ENCODE measurements at places on chromosomes 7 and 10.
A peak's percentile ranks its signal among the peaks of the same experiment; 100 is the strongest.

DNA sequence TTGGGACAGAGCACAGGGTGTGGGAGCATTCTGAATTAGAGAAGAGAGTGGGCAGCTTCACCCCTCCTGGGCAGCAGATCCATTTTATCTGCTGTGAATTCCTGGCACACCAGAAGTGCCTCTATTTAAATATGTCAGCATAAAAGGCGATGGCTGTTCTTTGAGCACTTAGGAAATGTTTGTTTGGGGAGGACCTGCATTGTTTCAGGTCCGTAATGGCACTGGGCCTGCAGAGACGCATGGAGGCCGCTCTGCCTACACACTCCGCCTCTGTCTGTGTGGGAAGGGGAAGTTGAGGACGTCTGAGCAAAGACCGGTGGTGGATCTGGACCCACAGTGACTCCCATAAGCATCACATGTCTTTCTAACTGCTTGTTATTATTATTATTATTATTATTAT lies 253.2 kb downstream of the CAMK1D start:
- no peak for DNase-seq

DNA sequence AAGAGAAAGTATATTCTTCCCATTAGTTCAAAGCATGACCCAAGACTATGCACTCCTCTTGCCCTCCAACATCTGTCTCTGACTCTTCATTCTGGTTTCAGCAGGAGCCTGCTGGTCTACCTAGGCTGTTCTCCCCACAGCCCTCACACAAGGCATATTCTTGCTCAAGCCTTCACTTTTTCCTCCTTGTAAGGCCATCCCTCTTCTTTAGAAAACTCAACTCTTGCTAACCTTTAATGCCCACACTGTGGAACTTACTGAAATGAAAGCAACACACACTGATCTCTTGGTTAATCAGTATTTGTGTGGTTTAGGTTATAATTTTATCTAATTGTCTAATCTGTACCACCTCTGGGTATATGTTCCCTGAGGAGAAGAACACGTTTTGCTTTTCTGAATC lies 75.8 kb downstream of the PRKCQ start:
- no peak for DNase-seq

- DNase-seq, result no peak
These were observed 59.9 kb upstream of the INPP5A start for GRCh38 chr10:132477398-132478340.

DNA sequence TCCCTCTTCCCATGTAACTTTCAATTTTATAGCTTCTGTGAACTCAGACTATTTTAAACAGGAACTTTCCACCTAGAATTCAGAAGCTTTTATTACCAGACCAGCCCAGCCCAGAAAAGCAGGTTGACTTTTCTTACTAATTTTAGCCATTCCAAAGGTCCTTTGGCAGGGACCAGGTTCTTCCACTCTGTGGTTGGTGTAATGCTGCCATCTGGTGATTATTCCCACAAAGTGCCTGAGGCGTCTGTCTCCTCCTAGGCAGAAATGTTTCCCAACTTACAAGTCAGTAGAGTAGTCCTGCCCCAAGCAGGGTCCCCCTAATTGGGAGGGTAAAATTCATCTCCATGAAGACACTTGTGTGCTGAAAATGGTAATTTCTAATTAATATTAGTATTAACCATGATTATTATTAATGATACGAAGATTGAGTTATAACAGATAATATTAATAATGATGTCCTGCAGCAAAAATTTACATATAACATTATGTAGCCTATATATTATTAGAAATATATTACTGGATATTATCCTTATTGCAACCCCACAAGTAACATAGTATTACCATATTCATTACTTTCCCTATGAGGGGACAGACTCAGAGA lies 53.0 kb upstream of the PPP1R17 start:
- peak; percentile 62 for DNase-seq

GRCh38 chr10:74111799-74112198 lies 38.8 kb downstream of the AP3M1 start:
- DNase-seq, result no peak

DNA sequence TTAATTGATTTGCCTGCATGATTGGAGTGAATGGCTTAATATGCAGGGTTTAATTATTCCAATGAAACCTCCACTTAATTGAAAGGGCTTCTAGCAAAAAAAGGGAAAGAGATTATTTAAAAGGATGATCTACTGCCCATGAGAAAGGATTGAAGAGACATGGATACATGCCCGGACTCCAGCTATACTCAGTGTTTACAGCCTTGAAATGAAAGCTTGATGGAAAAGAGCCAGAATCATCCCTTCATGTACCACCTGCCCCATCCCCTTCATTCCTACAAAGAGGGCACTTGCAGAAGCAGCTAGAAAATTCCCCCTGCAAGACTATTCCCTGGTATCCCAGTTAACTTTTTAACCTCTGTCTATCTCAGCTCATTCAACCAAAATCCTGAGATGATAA lies 78.4 kb downstream of the CARD11 start:
- no peak for DNase-seq

- peak; percentile 92 for DNase-seq
These were observed at the start of the genes MRM2 and NUDT1 for GRCh38 chr7:2241580-2242540. Gene MRM2 (minus strand): TSS chr7:2242205. CDS start chr7:2242169, 36 bp downstream. Gene NUDT1 (plus strand): TSS chr7:2242226. CDS start chr7:2244575, 2,349 bp downstream.

GRCh38 chr7:82294382-82294784 lies 149.2 kb downstream of the CACNA2D1 start:
- DNase-seq, result no peak

DNA sequence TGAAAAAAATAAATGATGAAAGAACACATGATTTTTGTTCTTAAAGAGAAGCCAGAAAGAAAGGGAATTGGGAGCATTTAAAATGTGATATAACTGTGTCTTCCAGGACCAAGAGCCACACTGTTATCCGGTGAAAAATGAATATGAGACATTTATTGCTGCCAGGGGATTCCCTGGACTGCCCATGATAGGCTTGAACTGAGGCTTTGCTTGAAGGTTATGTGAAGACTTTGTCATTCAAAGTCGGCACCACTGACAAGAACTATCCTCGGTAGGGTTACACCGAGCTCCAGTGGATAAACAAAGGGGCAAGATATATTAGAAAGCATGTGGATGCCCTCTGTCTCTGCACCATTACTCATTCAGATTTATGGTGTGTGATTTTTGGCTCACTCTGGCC lies 125.4 kb upstream of the MINDY3 start:
- DNase-seq, result no peak

DNA sequence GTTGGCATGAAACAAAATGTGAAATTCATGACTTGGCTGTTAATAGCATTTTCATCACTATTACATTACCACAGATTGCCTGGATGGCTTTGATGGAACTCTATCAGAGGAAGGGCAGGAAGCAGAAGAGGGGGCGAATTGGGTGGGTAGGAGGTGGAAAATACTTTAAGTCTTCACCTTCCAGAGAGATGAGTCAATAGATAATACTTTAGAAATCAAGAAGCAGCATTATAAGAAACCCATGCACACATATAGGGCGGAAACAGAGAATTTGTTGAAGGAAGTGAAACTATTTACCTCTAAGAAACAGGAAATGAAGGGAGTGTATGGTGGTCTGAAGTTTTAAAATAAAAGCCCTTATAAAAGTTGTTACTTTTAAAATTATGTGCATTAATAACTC lies 152.1 kb upstream of the TARP start:
- no peak for DNase-seq

GRCh38 chr10:69479240-69480067 lies 28.2 kb downstream of the TSPAN15 start:
- peak; percentile 81 for DNase-seq

- DNase-seq, result no peak
These were observed 87.1 kb downstream of the SLC16A9 start for GRCh38 chr10:59622320-59623132.

- DNase-seq, result no peak
These were observed 211.7 kb upstream of the GNAI1 start for GRCh38 chr7:79922894-79923293.

DNA sequence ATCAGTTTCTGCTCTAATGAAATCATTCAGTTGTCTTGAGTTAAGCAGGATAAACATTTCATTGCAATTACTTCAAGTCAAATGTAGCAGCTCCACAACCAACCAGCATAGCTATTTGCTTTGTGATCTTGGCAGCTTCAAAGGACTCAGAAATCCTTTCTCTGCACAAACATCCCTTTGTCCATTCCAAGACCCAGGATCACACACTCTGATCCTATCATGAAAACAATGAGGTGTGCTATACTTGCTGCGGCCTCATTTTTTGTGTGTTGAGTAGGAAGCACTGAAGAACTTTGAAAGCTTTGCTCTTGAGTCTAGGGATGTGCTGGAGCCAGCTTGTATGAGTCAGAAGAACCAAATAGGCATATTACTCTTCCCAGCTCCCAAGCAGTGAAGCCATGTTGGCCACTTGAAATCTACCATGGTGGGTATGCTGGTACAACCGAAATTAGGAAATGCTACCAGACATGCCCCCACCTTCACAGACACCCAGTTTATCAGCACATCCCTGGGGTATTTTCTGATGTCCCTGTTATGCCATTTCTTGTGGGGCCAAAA lies 199.4 kb upstream of the PRSS58 start:
- DNase-seq, result no peak

DNA sequence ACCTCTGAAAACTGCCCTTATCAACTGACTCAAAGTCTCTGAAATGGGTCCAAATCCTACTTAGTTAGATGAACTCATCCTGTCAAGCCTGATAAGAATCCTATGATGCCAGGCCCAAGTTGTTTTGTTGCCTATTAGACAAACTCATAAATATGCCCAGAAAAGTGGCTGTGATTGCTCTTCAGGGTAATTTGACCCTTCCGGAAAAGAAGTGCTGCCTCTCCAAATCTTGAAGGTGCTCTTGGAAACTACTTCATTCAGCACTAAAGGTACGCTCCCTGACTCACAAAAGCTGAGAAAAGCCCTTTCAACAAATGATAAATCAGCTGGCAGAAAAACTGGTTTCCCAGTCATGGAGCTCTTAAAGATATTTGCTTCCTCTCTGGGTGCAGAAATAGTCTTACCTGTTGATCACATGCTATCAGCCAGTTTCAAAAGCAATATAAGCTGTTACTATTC lies 6.7 kb downstream of the IFIT5 start:
- peak; percentile 68 for DNase-seq

DNA sequence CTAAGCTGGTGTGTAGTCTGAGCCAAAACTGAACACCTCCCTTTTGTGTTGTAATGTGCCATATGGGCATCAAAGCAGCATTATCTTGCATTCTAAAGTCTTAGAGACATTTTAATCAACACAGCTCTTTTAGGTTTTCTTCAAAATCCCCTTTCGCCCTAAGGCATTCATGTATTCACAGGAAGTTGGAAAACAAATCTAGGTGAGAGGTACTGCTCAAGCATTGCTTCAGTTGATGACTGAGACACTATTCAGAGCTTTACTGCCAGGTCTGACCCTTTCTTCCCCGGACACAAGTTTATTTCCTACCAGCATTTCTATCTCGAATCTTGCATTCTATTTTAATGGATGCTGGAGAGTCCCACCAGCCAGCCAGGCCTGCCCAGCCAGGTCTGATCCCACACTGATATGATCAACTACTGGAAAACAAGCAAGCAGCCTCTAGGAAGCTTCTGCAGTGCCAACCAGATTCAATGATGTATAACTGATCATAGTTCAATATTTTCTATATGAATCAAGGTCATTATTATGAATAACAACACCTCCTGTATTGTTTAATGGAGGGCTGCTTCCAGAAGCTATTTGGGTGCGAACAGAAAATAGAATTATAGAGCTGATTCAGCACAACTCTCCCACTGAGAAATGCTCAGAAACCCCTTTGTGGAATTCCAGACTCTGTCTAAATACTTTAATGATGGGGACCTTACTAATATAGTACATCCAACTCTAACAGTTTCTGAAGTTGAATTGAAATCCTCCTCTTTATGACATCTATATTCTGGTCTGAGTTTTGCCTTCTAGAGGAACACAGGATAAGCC lies 4.0 kb upstream of the BRAF start:
- no peak for DNase-seq

GRCh38 chr7:14000247-14000646 lies 10.8 kb upstream of the ETV1 start:
- no peak for DNase-seq

DNA sequence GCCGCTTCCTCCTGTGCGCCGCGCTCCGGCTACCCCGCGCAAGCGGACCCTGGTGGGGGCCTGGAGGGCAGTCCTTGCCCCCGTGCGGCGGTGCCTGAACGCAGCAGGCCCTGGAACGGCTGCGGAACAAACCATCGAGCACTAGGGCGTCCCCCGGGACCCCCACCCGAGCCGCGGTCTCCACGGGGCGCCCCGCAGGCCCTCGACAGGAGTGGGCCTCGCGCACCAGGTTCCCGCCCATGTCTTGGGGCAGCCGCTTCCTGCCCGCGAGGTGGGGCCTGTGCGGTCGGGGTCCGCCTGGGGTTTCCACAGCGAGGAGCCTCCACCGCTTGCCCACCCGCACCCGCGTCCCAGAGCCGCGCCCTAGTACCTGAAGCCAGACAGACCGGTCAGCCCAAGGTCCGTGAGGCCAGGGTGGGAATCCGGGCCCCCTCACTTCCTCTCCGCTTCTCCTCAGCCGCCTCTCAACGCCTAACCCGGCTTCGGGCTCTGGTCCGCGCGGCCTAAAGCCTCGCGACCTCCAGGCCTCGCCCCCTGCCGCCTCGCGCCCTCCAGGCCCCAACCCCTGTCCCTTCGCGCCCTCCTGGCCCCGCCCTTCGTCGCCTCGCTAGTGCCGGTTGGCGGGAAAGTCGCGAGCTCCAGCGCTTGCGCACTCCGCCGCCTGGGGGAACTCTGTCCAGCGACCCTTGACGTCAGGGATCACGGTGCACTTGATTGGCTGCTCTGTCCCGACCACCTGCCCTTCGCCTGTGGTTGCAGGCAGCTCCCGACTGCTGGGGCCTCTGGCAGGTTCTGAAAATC lies 7.0 kb upstream of the GBX1 start:
- no peak for DNase-seq

DNA sequence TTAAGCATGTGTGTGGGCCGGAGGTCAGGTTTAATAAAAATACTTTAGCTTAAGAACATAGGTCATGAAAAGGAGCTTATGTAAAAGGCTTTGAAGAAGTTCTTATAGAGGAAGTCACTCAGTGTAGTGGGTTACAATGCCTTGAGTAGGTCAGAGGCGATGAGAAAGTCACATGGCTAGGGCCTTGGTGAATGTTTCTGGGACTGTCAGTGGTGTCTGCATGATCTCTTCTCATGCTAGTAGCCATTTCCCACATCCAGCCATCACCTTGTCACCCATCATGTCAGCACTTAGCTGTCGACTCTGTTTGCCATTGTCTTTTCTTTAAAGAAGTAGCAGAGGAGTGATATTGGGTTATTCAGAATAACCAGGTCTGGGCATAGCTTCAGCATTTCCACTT lies 236.6 kb downstream of the CDK14 start:
- no peak for DNase-seq

DNA sequence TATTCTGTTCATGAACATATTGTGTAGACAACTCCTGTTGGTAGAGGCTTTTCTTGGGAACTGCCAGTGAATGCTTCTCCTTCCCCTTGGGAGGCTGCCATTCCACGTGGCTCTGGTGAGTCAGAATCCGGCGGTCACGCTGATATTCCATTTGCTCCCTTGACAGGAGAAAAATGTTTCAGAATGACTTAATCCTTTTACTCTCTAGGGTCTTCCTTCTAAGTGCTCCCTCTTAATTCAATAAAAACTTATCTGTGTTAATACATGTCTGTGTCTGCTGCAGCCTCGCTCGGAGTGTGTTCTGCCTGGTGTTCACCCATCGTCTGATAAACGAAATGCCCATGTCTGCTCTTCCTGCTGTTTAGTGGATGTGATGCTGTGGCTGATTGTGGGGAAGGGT lies 278.6 kb downstream of the ARHGAP12 start:
- DNase-seq, result no peak

- no peak for DNase-seq
These were observed 172.3 kb downstream of the IMMP2L start for GRCh38 chr7:111390000-111390399.

GRCh38 chr7:1912593-1913465 lies 242.8 kb downstream of the ELFN1 start:
- DNase-seq, result no peak

Data from NCI-H1417 (cell line).